SK-N-DZ (cell line): ENCODE measurements at places on chromosomes 2 and 18.

- DNase-seq = no peak
Measured at GRCh38 chr2:220949466-220949865, 622.6 kb downstream of the EPHA4 start.

DNA sequence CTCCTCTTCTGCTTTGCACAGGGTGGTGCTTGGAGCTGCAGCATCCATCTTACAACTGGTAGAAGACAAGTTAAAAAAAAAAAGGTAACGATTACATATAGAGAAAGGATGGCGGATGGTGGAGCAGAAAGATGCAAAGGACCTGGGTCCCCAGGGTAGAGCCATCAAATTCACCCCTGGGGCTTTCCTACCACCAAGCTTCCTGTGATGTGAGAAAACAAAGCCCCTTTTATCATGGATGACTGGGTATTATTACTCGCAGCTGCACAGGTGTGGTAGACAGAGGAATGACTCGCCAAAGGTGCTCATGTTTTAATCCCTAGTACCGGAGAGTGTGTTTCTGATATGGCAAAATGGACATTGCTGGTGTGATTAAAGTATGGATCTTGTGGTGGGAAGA is 1.3 kb upstream of the ACOXL start:
- DNase-seq = no peak

DNA sequence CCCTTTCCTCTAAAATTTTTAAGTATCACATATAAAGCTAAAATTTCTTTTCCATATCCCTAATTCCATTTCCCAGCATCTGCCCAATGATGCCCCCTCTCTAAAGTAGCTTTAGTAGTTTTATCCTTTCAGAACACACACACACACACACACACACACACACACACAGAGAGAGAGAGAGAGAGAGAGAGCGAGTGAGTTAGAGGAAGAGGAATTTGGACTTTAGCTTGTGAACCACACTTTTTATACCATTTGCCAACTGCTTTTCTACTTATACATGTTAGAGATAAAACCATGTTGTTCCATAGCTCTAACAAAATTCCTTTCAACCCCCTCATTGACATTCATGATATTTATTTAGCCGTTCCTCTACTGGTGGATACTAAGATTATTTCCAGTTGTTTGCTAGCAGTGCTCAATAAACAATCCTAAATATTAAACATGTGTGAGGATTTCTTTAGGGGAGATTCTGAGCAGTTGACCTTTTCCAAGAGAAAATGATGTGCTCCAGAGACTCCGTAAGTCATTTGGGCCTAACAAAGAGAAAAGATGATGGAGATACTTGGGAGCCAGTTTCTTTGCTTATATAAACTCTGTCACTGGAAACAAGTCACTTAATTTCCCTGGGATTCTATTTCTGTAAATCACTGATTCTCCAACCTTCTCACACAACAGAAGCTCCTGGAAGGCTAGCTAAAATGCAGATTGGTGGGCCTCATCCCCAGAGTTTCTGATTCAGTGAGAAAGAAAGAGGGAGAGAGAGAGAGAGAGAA is 229.7 kb upstream of the SP5 start:
- DNase-seq = no peak

DNA sequence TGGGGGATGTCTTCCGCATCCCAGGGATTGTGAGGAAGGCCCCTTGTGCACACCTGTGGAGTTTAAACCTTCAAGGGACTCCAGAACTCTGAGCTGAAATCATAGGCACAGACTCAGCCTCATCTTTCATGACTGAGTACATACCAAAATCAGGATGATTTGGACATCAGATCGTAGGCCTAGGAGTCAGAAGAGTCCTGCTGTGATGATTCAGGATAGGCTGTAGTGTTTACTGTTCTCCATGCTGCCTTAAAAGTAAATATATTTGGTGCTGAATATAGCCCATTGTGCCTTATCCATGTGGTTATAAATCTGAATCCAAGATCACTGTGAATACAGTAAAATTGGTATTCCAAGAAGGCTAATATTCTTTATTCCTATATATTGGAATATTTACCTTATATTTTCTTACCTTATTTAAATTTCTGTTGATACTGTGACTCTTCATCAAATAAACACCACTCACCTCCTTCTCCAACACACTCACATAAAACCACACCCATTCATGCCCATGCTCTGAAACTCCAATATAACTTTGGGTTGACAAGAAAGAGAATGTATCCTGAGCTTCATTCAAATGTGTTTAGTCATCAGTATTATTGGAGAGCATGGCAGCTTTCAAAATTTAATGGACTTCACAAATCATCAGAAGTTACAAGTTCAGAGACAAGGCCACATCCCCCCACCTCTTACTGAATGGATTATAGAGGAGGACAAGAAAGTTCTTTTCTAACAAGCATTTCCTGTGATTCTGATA is 561.4 kb upstream of the LINC00305 start:
- DNase-seq = no peak

GRCh38 chr2:229414631-229415030 is 143.5 kb upstream of the PID1 start:
- DNase-seq = no peak
